Naive thymus-derived CD4-positive, alpha-beta T cell (primary cell): ENCODE measurements at places on chromosomes 11 and 22. TPM values are rescaled to one million over a fixed set of nuclear protein-coding genes. Genes with fewer than 3 reads are reported as not detected.

Gene CCDC87
- 0.11 TPM for total RNA-seq

GRCh38 chr11:81874635-81875034, 859.0 kb downstream of the FAM181B start:
- DNase-seq = no peak

DNA sequence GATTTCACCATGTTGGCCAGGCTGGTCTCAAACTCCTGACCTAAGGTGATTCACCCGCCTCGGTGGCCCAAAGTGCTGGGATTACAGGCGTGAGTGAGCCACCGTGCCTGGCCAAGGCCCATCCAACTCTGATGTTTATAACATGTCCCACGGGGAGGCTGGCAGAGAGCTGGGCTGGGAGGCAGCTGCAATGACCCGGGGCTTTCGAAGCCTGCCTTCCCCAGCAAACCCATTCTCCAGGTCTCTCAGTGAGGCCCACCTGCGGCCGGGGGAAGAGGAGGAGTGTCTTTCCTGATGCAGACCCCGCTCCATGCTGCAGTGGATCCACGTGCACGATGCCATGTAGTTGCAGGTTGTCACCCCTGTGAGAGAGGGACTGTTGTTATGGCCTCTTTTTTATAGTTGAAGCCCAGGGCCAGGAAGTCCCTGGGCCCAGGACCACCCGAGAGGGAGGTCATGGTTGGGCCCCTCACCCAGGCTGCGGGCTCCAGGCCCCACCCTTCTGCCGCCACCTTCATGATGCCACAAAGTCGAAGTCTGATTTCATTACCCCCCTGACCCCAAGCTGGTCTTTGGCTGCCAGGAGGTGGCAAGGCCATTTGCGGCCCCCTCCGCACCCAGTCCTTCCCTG, 38.3 kb downstream of the KCNJ4 start:
- DNase-seq = no peak

DNA sequence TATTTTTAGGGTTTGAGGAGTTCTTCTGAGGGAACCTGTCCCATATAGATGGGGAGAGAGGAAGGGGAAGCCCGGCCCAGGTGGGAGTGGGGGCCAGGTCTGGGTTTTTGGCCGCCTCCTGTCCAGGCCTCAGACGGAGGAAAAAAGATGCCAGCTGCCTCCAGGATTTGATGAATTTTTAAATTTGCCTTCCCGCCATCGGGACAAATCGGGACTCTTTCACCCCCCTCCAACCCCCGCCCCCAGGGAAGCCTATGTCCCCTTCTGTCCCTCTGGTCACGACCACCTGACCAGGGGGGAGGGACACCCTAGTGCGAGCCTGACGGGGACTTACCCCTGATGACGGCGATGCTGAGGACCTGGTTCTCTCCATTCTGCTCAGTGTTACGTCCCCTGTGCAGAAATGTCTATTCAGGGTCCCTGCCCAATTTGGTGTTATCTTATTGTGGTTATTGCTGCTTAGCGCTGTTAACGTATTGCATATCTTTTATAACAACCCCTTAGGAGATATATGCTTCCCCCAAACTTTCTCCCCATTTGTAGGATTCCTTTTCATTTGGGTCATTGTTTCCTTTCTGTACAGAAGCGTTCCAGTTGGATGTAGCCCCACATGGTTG, 115.9 kb upstream of the GRK3 start:
- no peak for DNase-seq

- DNase-seq = no peak
These were observed 46.2 kb upstream of the CLMP start for GRCh38 chr11:123241294-123241693.

GRCh38 chr22:31344578-31345330, 1.4 kb downstream of the PATZ1 start:
- peak; percentile 27 for DNase-seq

DNA sequence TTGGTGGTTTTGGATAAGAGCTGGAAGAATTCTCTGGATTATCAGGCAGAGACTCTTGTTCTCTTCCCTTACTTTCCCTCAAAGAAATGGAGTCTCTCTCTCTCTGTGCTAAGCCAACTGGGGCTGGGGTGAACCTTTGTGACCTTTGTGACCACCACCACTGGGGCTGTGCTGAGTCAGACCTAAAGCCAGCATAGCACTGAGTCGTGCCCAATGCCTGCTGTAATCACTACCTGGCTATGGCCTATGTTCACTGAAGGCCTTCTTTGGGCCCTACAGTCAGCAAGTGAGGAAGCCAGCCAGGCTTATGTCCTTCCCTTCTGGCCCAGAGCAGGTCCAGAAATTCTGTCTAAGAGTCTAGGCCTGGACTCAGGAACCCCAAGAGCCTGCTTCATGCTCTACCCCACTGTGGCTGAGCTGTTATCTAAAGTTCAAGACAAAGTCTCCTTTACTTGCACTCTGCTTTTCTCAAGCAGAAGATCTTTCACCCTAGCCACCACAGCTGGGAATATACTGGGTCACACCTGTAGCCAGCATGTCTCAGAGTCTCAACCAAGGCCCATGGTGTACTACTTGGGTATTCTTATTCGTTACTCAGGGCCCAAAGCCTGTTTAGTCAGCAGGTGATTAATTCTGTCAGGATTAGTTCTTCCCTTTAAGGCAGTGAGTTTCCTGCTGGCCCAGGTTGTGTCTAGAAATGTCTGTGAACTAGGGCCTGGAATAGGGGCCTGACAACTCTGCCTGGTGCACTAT, 86.0 kb downstream of the EHF start:
- no peak for DNase-seq

GRCh38 chr11:86117712-86118063, 48.8 kb upstream of the PICALM start:
- no peak for DNase-seq

GRCh38 chr11:61297341-61297740, 2.2 kb upstream of the VWCE start:
- DNase-seq = no peak

Gene CCDC188
- not detected for total RNA-seq

DNA sequence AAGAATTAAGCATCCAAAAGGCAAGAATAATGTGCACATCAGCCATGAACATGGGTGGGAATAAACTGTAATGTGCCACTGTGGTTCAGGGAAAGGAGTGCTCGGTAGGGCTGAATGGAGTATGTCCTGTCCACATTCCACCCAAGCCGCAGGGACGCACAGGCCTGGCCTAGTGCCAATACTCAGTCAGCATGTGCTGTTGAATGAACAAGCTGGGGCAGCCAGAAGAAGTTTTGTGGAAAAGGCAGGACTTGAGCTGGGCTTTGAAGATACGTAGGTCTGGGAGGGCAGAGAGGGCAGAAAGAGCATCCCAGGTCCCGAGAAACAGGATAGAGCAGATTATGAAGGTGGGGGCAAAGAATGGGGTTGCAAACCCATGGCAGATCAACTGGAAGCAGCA, 60.0 kb upstream of the PLET1 start:
- DNase-seq = no peak

- no peak for DNase-seq
These were observed 157.8 kb upstream of the GRK3 start for GRCh38 chr22:25406510-25407210.

GRCh38 chr11:34380696-34381095, 22.9 kb upstream of the ABTB2 start:
- no peak for DNase-seq

GRCh38 chr11:123443851-123444623, 14.0 kb downstream of the GRAMD1B start:
- no peak for DNase-seq

DNA sequence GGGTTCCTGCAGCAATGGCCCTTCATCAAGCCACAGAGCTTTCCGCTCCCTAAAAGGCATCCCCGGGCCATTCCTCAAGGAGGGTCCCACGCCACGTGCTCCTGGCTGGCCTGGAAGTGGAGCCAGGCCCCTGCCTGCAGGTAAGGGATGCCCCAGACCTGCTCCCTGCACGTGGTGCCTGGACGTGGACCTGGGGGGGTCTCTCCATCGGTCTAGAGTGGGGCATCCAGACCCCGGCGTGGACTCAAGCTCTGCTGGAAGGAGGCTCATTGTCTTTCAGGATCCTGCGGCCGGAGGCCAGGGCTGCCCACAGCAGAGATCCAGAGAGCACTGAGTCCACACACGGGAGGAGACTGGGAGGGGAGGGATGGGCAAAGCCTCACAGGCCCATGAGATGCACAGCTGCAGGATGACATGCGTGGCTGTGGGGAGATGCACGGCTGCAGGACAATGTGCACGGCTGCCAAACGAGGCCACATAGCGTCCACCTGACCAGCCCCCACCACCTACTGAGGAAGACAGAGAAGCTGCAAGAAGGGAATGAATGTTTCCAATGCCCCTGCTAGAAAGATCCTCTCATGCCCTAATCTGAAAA, 236.7 kb downstream of the BRD1 start:
- DNase-seq = no peak

DNA sequence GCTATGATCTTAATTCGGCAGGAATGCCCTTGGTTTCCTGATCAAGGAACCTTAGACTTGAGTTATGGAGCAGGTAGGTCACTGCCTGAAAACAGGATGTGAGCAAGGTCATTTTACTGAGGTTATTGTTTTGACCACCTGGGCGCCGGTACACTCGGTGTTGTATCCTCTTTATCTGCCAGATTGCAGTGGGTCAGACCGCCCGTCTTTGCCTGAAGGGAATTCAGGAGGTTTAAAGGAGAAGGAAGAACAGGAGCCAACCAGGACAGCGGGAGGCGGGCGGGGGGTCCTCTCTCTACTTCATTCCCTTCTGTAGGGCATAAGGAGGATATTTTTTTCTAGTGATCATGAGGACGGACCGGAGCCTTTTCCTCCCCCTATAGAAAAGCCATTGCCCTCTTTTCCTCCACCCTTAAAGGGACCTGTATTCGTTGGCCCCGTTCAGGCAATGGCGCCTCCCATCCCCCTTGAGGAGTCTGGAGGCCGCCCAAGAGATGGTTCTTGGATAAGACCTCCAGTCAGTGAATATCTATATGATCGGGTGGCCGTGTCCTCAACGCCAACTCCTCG, 649 bp downstream of the MS4A15 start:
- no peak for DNase-seq

DNA sequence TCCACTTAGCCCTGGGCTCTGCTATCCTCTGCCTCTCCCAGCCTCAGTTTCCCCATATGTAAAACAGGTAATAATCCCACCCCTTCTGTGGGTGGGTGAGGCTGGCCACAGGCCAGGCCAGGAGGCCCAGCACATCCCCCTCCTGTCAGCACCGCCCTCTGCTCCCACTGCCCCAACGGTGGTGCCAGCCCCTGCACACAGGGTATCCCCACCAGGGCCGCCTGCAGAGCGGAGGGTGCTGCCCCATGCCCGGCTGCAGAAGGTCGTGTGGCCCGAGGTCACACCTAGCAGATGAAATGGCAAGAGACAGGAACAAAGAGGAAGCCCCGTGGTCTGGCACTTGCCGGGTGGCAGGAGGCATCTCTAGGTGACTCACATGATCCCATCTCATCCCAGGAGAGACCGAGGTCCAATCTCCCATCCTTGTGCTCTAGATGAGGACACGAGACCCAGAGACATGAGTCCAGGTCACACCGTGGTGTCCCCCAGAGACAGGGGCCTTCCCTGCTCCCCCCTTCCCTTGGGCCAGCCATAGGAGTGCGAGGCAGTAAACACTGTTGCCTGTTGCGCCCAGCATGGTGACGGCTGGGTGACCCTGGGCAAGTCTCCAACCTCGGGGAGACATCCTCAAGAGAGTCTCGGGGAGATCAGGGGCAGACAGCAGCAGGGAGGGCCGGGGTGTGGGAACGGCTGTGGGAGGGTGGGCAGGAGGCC, 27.2 kb upstream of the PPARA start:
- no peak for DNase-seq

DNA sequence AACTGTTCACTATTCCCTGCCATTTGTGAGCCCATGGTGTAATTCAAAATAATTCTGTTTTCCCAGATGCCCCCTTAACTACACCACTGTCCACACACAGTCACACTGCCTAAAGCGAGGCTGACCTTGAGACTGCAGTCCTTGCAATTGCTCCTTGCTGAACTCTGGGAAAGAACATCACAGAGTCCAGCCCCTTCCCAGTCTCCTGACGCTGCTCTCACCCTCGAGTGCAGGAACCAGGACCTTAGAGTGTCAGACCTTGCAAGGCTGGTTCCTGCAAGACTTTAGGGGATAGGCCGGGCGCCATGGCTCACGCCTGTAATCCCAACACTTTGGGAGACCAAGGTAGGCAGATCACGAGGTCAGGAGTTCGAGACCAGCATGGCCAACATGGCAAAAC, 33.6 kb downstream of the AHNAK start:
- no peak for DNase-seq

Gene BIK
- total RNA-seq = 0.94 and 1.1 TPM in 2 replicates

Gene OR2AT4
- not detected for total RNA-seq

DNA sequence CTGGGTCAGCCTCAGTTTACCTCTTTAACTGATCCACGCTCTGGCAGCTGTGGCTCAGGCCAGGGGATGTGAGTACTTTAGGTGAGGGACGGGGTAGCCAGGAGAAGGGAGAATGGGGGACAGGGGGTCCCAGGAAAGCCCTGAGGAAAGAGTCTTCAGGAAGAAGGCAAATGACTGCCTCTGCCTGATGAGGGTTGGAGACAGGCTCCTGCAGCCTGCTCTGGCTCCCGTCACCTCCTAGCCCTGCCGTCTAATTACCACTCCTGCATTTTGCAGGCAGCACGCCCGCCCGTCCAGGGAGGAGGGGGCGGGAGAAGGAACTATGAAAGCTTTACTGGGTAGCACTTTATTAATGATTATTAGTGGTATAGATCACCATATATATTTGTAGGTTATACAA, 116.6 kb downstream of the CEP164 start:
- no peak for DNase-seq

DNA sequence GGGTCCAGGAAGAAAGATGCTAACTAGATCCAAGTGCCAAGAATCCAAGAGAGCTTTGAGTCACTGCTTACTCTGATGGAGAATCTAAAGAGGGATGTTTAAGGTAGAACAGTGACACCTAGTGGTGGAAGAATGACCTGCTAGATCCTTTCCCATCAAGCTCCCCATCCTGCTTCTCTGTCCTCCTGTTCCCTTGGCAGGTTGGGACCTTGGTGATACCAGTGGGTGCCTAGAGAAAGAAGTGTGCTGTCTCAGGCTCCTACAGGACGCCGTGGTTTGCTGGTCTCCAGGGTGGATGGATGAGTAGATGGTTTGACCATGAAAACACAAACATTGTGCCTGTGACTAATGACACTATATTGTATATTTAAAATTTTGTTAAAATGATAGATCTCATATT, 383.7 kb downstream of the TMEM135 start:
- DNase-seq = peak; percentile 26

- no peak for DNase-seq
These were observed 41.7 kb downstream of the PRMT3 start for GRCh38 chr11:20429216-20429615.

- DNase-seq = no peak
These were observed 464.0 kb downstream of the BRD1 start for GRCh38 chr22:49363526-49364230.

DNA sequence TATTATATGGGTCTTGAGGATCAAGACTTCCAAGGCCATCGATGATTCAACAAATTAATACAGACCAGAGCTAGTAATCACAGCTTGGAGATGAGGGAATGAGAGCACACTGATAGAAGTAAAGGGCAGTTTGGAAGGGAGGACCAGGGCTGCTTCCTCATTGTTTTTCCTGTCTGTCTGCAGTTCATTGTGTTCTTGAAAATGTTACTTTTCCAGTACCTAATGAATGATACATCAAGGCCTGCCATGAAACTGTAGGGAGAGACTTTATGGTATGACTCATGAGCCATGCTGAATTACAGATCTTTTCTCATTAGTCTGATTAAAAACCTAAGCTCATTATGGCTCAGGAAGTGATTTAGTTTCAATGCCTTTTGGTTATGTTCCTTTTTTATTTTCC, 855.6 kb downstream of the KCNA4 start:
- no peak for DNase-seq

- no peak for DNase-seq
These were observed 6.0 kb upstream of the FXYD6 start for GRCh38 chr11:117882311-117882905.

- DNase-seq = no peak
These were observed 995.1 kb downstream of the BRD1 start for GRCh38 chr22:48832592-48832991.

GRCh38 chr11:69881467-69882269, 62.5 kb upstream of the FGF3 start:
- no peak for DNase-seq
